ENCODE measurements at places on chromosomes 12 and 14. TPM values are rescaled to one million over a fixed set of nuclear protein-coding genes. Genes with fewer than 3 reads are reported as not detected.

MON2 gene
- 9.1 TPM for polyA plus RNA-seq

SOX5 gene
- polyA plus RNA-seq = 1.9 TPM

HOXC12 gene
- polyA plus RNA-seq = not detected

APOLD1 gene
- 20.9 TPM for polyA plus RNA-seq

CLEC4D gene
- not detected for polyA plus RNA-seq
